Smooth muscle cell of the umbilical artery (primary cell): ENCODE measurements at places on chromosomes 5 and 9. TPM values are rescaled to one million over a fixed set of nuclear protein-coding genes. Genes with fewer than 3 reads are reported as not detected.

BRINP1 gene
- not detected in 2 replicates for total RNA-seq

CCNO gene
- total RNA-seq: 0.14 TPM in 1 of 2 replicates, not detected in the other

IL13 gene
- total RNA-seq: not detected in 2 replicates

PCDHB13 gene
- 0.28 and 0.89 TPM in 2 replicates for total RNA-seq

SOHLH1 gene
- not detected in 2 replicates for total RNA-seq

CORO2A gene
- total RNA-seq: 0.30 and 0.37 TPM in 2 replicates

ZBED3 gene
- total RNA-seq: 1.3 and 1.5 TPM in 2 replicates

GZMA gene
- total RNA-seq: not detected in 2 replicates

NRG2 gene
- under 0.01 and 0.28 TPM in 2 replicates for total RNA-seq

ACTL7B gene
- total RNA-seq: not detected in 2 replicates

LCN2 gene
- total RNA-seq: not detected in 2 replicates

GNA14 gene
- total RNA-seq: 0.05 TPM in 1 of 2 replicates, not detected in the other
